ENCODE measurements at places on chromosomes 13 and 19. TPM values are rescaled to one million over a fixed set of nuclear protein-coding genes. Genes with fewer than 3 reads are reported as not detected.

The RGS9BP gene
- 0.07 TPM for total RNA-seq

The WBP4 gene
- 13.3 TPM for total RNA-seq

The ZNF563 gene
- 6.6 TPM for total RNA-seq

The TSSK6 gene
- 4.4 TPM for total RNA-seq

The CACNG8 gene
- total RNA-seq, result not detected

The ZNF737 gene
- total RNA-seq, result 16.4 TPM

The ZNF728 gene
- total RNA-seq, result not detected

The ANGPTL8 gene
- not detected for total RNA-seq

The ZNF431 gene
- 16.8 TPM for total RNA-seq

The CADM4 gene
- 0.61 TPM for total RNA-seq

The LRFN3 gene
- total RNA-seq, result 8.3 TPM

The MBNL2 gene
- total RNA-seq, result 24.5 TPM

The CEACAM3 gene
- not detected for total RNA-seq

The ZNF570 gene
- 4.5 TPM for total RNA-seq

The NAT14 gene
- 14.8 TPM for total RNA-seq

The DCLK1 gene
- not detected for total RNA-seq

The OR1I1 gene
- not detected for total RNA-seq

The FCER2 gene
- total RNA-seq, result 2.6 TPM

The IFI30 gene
- 20.4 TPM for total RNA-seq

The NLRP4 gene
- total RNA-seq, result not detected

The FUT3 gene
- total RNA-seq, result not detected

The NALCN gene
- total RNA-seq, result not detected

The RBM42 gene
- 94.4 TPM for total RNA-seq

The AKAP11 gene
- total RNA-seq, result 39.4 TPM

The RNF225 gene
- 0.25 TPM for total RNA-seq

The PINLYP gene
- total RNA-seq, result 3.5 TPM

The LPAR6 gene
- total RNA-seq, result 6.8 TPM

The ZNF345 gene
- 3.5 TPM for total RNA-seq

The ZNF836 gene
- 10.1 TPM for total RNA-seq
